ENCODE measurements at places on chromosomes 7 and 10.
A peak's percentile ranks its signal among the peaks of the same experiment; 100 is the strongest.

- DNase-seq = no peak
Measured at GRCh38 chr7:136389933-136390332, 412.8 kb upstream of the MTPN start.

GRCh38 chr10:21449288-21449966, 76.1 kb downstream of the SKIDA1 start:
- DNase-seq = no peak

DNA sequence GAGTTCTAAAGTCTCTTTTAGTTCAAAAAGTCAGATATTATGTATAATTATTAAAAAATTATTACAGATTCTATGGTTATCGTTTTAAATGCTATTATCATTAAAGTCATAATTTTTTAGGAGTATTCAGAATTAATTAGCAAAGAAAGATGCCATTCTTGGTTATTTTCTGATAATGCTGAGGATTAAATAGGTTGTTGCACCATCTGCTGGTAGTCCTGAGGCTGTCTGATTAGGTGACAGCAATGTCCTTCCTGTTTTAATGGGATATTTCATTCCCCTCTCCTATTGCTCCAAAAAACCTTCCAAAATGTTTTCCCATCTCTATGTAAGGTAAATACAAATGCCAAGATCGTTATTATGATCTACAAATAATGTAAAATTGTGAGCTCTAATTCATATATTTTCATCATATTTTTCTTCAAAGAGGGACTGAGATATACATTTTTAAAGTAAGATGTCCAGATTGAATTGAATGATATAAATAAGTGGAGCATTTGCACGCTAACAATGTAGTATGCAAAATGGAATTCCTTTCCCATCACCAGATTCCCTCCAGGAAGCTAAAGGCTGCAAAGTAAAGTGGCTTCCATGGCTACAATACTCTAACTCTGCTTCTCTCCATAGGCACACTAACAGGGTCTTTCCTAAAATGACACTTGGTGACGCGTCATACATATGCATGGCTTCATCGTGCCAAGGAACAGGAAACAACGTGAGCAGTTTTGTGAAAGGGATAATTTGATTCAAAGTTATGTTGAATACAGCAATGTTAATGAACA, 58.8 kb upstream of the AKR1E2 start:
- peak; percentile 81 for DNase-seq

DNA sequence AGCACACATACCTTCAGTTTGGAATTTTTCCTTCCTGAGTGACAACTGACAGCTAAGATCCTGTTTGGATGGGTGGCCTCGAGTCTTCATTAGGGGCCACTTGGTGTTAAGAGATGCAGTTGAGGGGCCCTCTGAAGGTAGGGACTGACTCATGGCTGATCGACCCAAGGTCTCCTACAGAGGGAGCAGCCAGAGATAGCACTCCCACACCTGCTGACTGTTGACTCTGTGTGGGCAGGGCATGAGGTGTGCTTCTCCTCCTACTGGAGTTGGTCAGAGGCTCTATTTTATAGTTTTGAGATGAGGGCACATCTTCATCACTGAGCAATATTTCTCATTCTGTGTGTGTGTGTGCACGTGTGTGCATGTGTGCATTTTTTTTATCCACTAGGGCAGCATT, 378.8 kb upstream of the PODXL start:
- no peak for DNase-seq

- DNase-seq = peak; percentile 38
Measured at GRCh38 chr7:137920637-137921399, 74.0 kb upstream of the DGKI start.

- peak; percentile 73 for DNase-seq
Measured at GRCh38 chr7:55533050-55533728, 39.1 kb downstream of the VOPP1 start.

- no peak for DNase-seq
Measured at GRCh38 chr10:127524908-127525665, 24.0 kb upstream of the NPS start.

Data from cardiac fibroblast (primary cell).